ENCODE measurements at places on chromosomes 6 and 20. TPM values are rescaled to one million over a fixed set of nuclear protein-coding genes. Genes with fewer than 3 reads are reported as not detected.

- H3K4me1 ChIP-seq = no peaks in the 10 kb centered on the region
- H3K4me3 ChIP-seq = no peak overlapping the region
- H3K36me3 ChIP-seq = no peaks in the 10 kb centered on the region
- no peaks in the 10 kb centered on the region for H3K27me3 ChIP-seq
Measured at GRCh38 chr6:5730585-5731263, 276.0 kb downstream of the NRN1 start.

DNA sequence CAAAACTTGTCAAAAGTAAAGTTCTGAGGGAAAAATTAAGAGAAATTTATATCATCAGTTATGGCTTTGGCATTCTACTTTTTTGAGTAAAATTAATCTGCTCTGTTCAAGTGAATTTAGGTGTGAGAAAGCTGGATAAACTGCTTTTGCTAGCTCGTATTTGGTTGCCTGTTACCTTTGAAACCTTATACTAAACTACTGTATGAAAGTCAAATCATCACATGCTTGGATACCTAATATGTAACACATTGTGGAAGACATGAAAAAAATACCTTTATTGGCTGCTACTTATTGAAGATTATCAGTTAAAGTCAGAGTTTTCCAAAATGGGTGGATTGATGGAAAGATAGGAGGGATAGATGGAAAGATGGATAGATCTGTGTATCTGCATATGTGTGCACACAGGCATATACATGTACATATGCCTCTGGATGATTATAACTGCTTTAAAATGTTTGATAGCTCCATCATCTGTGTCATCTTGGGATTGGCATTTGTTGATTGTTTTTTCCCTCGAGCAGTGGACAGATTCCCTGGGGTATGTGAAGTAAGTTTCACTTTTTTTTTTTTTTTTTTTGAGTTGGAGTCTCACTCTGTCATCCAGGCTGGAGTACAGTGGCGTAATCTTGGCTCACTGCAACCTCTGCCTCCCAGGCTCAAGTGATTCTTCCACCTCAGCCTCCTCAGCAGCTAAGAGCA is 24.3 kb downstream of the SCAF8 start:
- no peak overlapping the region for H3K27ac ChIP-seq
- no peaks in the 10 kb centered on the region for H3K27me3 ChIP-seq
- no peaks in the 10 kb centered on the region for H3K36me3 ChIP-seq
- no peak for DNase-seq
- H3K4me1 ChIP-seq = peaks cover 17% of the 10 kb centered on the region
- H3K4me3 ChIP-seq = no peak overlapping the region

- peaks cover 26% of the 10 kb centered on the region for H3K27me3 ChIP-seq
- H3K27ac ChIP-seq = no peak overlapping the region
- no peaks in the 10 kb centered on the region for H3K36me3 ChIP-seq
- DNase-seq = no peak
- no peak overlapping the region for H3K4me3 ChIP-seq
- H3K4me1 ChIP-seq = no peaks in the 10 kb centered on the region
Measured at GRCh38 chr20:46006022-46006705, 2.5 kb upstream of the MMP9 start.

DNA sequence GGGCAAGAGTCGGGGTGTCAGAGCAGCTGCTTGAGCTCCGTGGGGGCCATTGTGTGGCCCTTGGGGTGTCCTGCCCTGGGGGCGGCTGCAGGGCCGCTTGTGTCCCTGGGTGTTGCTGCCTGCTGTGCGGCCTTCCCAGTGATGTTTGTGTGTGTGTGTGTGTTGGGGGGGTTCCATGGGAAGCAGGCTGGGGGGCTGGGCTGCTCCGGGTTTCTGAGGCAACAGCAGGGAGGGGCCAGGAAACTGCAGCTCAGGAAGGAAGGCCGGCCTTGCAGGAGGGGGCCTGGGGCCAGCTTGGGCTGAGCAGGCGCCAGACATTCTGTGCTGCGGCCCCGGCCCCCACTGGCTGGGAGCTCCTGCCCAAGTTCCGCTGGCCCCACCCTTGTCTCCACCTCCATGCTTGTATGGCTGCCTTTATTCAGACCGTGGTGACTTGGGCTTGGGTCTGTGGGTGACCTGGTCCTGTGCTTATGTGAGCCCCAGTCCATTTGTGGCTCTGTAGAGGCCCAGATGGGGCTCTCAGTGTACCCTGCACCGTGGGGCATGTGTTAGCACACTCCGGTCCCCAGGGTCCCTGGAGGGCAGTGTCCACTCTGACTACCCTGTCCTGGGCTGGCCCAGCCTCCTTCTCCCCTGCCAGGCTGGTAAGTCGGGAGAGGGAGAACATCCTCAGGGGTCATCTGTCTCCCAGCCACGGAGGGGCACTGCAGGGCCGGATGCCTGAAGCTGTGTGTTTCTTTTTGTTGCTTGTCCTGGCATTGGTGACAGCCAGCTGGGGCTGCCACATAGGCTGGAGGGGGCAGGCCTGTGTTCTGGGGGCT is 4.6 kb upstream of the SOX18 start:
- H3K27ac ChIP-seq = peak overlapping the region; percentile 54
- H3K4me1 ChIP-seq = no peaks in the 10 kb centered on the region
- no peak for DNase-seq
- H3K27me3 ChIP-seq = peaks cover 4% of the 10 kb centered on the region

DNA sequence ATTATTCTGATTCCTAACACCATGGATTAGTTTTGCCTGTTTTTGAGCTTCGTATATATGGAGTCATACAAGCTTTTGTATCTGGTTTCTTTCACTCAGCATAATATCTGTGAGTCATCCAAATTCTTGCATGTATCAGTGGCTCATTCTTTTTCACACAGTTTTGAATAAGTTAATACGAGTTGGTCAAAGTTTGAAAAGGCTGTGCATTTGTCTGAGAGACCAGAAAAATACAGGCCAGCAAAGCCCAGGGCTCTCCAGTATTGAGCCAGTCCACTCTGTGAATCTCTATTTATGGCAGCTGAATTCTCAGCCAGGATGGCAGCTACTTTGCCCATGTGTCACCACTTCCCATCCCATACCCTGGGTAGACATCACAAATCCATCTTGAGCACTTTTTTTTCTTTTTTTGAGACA is 7.2 kb upstream of the CHMP4B start:
- no peak for DNase-seq
- H3K36me3 ChIP-seq = no peaks in the 10 kb centered on the region
- H3K27me3 ChIP-seq = no peaks in the 10 kb centered on the region
- no peaks in the 10 kb centered on the region for H3K4me1 ChIP-seq
- H3K27ac ChIP-seq = no peak overlapping the region

DNA sequence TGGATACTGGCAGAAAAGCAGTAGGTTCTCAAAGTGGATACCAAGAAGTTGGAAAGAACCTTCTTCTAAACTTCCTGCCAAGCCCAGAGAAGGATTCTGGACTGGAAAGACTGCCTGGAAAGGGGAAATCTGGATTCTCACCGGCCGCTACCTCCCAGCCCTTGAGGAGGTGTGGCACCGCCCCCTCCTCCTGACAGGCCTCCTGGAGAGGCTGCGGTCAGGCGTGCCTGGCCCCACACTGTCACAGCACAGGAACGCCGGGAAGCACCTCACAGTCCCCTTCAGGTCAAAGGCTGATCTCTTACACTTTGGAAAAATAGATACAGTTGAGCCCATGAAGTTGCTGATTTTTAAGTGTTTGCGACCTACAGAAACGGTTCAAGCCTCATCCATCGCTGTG is 16.3 kb upstream of the PDE10A start:
- no peak overlapping the region for H3K4me3 ChIP-seq
- DNase-seq = no peak
- H3K36me3 ChIP-seq = no peaks in the 10 kb centered on the region
- H3K27ac ChIP-seq = no peak overlapping the region

DNA sequence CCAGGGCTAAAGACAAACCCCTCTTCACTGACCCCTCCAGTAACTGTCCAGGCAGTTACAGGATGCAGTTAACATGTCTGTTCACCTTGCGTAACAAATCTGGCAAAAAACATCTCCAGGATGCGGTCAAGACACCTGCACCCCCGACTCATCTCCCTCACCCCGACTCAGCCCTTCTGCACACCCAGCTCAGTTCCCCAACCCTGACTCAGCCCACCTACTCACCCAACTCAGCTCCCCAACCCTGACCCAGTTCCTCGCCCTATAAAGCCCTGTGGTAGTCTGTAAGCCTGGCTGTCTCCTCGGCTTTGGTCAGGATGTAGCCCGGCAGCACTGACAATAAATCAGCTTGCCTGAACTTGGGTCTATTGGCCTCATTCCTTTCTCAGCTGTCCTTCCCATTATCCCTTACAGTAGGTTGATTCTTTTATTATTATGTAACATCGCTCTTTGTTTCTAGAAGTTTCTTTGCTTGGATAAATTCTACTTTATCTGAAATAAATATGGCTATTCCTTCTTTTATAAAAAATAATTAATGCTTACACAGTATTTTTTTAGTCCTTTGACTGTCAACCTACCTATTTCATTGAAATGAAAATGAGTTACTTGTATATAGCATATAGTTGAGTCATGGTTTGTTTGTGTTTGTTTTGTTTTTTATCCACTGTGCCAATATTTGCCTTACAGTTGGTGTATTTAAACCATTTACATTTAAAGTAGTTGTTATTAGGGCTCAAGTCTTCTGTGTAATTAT is 12.9 kb upstream of the ADTRP start:
- no peak overlapping the region for H3K4me3 ChIP-seq
- no peaks in the 10 kb centered on the region for H3K4me1 ChIP-seq
- H3K27ac ChIP-seq = no peak overlapping the region

GRCh38 chr6:104500265-104500664 is 359.5 kb downstream of the HACE1 start:
- no peak overlapping the region for H3K4me3 ChIP-seq
- H3K27ac ChIP-seq = no peak overlapping the region
- H3K4me1 ChIP-seq = no peaks in the 10 kb centered on the region
- H3K36me3 ChIP-seq = no peaks in the 10 kb centered on the region
- no peak for DNase-seq
- no peaks in the 10 kb centered on the region for H3K27me3 ChIP-seq

GRCh38 chr20:46191611-46192010 is 73.5 kb downstream of the CD40 start:
- no peak overlapping the region for H3K27ac ChIP-seq
- H3K4me3 ChIP-seq = no peak overlapping the region
- H3K27me3 ChIP-seq = no peaks in the 10 kb centered on the region
- no peaks in the 10 kb centered on the region for H3K4me1 ChIP-seq
- no peak for DNase-seq
- H3K36me3 ChIP-seq = no peaks in the 10 kb centered on the region

- H3K4me1 ChIP-seq = no peaks in the 10 kb centered on the region
- no peaks in the 10 kb centered on the region for H3K36me3 ChIP-seq
- no peak overlapping the region for H3K4me3 ChIP-seq
Measured at GRCh38 chr6:56348578-56348977, 101.2 kb upstream of the COL21A1 start.

- H3K27me3 ChIP-seq = no peaks in the 10 kb centered on the region
- no peaks in the 10 kb centered on the region for H3K4me1 ChIP-seq
- DNase-seq = no peak
- no peak overlapping the region for H3K27ac ChIP-seq
- no peak overlapping the region for H3K4me3 ChIP-seq
- no peaks in the 10 kb centered on the region for H3K36me3 ChIP-seq
Measured at GRCh38 chr6:51365566-51365965, 546.9 kb downstream of the TFAP2B start.

GRCh38 chr20:57047281-57048026 is 219.0 kb downstream of the BMP7 start:
- no peak overlapping the region for H3K4me3 ChIP-seq
- H3K4me1 ChIP-seq = no peaks in the 10 kb centered on the region
- no peaks in the 10 kb centered on the region for H3K36me3 ChIP-seq
- H3K27ac ChIP-seq = no peak overlapping the region

DNA sequence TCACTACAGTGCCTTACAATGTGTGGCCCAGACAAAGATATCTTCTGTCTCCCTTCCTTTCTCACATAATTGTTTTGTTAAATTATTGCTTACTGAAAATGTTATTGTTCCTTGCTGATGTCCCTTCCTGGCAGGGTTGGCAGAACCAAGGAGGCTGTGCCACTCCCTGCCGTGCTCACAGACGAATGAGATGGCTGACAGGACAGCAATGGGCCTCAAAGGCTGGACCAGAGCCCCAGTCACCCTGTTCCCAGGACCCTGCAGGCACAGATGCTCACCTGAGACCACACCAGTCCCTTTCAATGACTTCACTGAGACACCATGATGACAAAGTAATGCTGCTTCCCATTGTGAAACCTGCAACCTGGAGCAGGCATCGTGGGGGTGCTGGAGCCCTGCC is 375.1 kb downstream of the HACE1 start:
- H3K27ac ChIP-seq = no peak overlapping the region
- H3K4me3 ChIP-seq = no peak overlapping the region
- DNase-seq = no peak
- no peaks in the 10 kb centered on the region for H3K36me3 ChIP-seq
- H3K4me1 ChIP-seq = no peaks in the 10 kb centered on the region
- no peaks in the 10 kb centered on the region for H3K27me3 ChIP-seq

- no peaks in the 10 kb centered on the region for H3K4me1 ChIP-seq
- no peak for DNase-seq
- no peak overlapping the region for H3K4me3 ChIP-seq
- H3K27ac ChIP-seq = no peak overlapping the region
- no peaks in the 10 kb centered on the region for H3K36me3 ChIP-seq
- no peaks in the 10 kb centered on the region for H3K27me3 ChIP-seq
Measured at GRCh38 chr20:2576317-2576727, 39.9 kb downstream of the TMC2 start.

DNA sequence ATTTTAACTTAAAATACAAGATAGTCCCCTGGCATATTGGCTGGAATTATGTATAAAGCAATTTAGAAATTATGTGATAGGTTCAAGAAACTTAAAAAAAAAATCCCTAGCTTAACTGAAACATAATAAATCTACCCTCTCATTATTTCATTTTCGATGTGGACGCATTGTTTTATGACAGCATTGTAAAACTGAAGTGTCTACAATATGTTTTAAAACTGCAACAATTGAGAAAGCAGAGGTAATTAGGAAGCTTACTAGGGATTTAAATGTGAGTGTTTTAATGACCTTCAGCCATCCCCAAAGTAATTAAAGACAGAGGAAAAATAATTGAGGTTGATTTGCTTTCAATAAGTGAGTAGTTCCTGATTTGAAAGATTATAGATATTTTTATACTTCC is 776.0 kb downstream of the TBC1D32 start:
- no peaks in the 10 kb centered on the region for H3K27me3 ChIP-seq
- H3K36me3 ChIP-seq = no peaks in the 10 kb centered on the region
- no peak overlapping the region for H3K27ac ChIP-seq
- H3K4me3 ChIP-seq = no peak overlapping the region

DNA sequence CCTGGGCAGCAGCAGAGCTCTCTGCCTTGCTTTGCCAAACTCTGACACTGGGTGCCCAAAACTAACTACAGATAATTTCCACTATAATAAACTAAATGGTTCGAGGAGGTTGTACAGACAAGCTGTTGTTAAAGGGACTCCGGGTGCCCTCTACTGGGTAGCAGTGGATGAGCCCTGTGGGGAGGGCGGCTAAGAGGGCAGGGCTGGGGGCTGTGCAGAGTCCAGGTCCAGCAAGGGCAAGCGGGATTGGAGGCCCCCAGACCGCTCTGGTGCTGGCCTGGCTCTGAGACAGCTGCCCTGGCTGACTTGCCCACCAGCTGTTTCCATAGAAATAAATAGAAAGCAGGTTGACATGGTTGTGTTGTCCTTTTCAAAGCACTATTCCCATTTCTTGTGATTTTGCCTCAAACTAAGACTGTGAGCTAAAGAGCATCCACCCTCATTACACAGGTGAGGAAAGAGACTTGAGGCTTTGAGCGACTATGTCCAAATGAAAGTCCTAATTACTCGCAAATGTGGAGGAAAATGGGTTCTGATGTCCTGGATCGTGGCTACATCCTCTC is 167.6 kb upstream of the CST7 start:
- no peak overlapping the region for H3K27ac ChIP-seq
- no peak overlapping the region for H3K4me3 ChIP-seq
- no peak for DNase-seq
- peaks cover 2% of the 10 kb centered on the region for H3K4me1 ChIP-seq
- H3K36me3 ChIP-seq = no peaks in the 10 kb centered on the region

BTN1A1 gene
- total RNA-seq = 0.09 TPM

ENTPD6 gene
- total RNA-seq = 95.7 TPM

SCRT2 gene
- total RNA-seq = not detected

PROKR2 gene
- not detected for total RNA-seq

STX11 gene
- total RNA-seq = 6.7 TPM

CNBD2 gene
- 7.4 TPM for total RNA-seq

All from kidney (tissue), 22 donors.